ENCODE measurements at places on chromosomes 7 and 10.

DNA sequence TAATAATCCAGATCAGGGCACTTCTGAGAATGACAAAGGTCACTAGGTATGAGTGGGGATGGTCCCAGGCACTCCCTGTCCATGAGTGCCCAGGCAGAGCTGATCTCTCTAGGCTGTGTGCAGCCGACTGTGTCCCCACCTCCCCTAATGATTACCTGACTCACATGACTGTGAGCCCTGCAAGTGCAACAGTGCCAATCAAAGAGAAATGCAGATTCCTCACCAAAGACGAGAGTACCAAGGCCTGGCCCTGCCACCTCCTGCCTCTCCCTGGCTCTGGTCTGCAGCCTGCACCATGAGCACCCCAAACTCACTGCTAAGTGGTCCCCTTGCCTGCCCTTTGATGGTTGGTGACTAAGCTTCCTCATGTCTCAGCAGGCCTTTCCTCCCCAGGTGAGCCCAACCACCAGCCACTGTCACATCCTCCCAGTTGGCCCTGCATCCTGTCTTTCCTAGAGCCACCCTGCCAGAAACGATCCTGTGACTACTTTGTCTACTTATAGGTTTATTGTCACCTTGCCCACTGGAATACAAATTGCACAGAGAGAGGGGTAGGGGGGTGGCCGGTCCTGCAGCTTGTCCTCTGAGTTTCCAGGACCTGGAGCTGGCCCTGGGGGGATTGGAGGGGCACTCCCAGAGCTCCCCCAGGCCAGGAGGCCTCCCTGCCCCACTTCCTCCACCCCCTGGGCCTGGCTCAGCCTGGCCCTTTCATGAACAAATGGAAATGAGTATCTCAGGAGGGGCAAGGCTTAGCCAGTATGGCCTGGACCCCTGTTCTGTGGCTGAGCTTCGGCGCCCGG is 22.4 kb upstream of the GDF10 start:
- DNase-seq, result no peak

GRCh38 chr10:33773886-33774480 is 439.5 kb upstream of the NRP1 start:
- DNase-seq, result no peak

GRCh38 chr7:1749351-1749863 is 79.3 kb downstream of the ELFN1 start:
- DNase-seq, result no peak

GRCh38 chr7:44111761-44112160 is 7.6 kb downstream of the AEBP1 start:
- no peak for DNase-seq

DNA sequence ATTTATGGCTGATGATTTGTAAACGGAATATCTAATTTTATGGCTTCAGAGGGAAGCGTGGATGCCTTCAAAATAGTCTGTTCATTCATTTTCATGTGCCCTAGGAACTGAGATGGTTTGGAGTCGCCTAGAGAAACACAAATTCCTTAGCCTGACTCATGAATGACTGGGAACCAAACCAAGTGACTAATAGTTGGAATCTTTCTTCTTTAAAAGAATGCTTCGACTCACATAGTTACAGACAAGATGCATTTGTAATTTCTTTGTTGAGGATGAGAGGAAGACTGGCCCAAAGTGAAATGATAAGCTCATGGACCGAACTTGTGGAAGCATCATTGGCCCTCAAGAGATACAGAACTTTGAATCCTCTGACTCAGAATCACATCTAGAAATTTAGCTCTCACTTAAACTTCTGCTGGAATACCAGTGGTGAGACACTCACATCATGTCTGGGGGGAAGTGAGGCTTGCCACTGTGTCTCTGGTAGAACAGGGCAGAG is 1107.2 kb downstream of the NRG3 start:
- DNase-seq, result peak; percentile 14

GRCh38 chr7:27150568-27151340 is 1.6 kb downstream of the HOXA3 start:
- no peak for DNase-seq

GRCh38 chr7:95357623-95358022 is 33.3 kb upstream of the PON1 start:
- no peak for DNase-seq

DNA sequence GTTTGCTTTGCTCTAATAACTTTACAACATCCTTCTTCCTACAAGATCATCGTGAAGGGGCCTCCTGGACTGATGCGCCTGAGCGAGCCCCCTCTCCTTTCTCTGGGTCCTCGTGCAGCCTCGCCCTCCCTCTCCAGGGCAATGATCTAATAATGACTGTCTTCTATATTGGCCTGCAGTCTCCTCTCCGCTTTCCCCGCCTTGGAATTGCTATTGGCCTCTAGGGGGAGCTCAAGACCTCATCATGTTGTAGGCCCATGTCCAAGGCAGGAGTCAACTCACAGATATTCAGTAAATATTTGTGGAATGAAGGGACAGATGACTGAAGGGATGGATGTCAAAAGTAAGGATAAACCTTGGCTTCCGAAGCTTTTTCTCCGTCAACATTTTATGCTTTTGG is 1180.3 kb downstream of the TYW1 start:
- no peak for DNase-seq

DNA sequence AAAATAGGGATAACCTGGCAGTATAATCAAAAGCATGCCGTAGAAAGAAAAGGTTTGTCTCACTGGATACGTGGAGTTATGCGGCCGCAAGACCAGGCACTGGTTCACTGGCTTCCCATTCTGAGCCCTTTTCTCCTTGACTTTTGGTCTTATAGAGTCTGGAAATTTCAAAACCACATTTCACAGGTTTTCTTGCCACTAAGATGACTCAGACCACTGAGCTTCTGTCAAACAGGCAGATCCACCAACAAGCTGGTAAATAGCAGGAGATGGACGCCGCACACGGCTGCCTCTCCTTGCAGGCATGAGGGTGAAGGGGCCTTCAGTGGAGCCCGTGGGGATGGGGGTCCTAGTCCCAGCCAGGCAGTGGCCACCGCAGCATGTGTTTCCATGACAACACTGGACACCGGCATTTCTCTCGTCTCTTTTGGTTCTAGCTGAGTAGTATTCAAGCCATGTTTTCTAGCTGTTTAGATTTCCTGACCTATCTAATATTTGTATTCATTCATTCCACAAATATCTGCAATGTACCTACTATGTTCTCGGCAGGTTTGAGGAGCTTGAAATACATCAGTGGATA is 55.5 kb downstream of the KLF6 start:
- no peak for DNase-seq

DNA sequence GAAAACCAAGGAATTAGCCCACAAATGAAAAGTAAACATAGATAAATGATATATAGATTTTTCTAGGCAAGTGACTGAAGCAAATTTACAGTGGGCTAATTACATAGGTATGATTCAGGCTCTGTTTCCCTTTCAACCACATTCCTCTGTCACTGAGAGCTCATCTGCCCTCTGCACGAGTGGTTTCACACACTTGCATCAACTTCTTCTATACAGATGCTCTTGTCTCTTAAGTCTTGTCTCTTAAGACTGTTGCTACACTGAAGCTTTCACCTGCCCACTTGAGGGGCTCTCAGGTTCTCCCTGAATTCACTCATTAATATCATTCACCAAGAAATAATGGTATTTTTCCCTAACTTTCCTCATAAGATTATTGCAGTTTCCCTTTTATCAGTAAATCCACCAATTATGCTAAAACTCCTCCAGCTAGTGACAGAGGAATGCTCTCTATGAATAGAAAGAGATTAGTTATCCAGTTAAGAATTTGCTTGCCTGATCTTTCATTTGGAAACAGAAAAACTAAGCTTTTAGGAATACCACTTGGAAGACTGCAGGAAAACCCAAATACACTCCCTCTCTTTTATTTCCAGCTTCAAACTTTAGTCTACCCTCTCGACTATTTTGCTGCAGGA is 95.7 kb downstream of the ELAPOR2 start:
- DNase-seq, result no peak

DNA sequence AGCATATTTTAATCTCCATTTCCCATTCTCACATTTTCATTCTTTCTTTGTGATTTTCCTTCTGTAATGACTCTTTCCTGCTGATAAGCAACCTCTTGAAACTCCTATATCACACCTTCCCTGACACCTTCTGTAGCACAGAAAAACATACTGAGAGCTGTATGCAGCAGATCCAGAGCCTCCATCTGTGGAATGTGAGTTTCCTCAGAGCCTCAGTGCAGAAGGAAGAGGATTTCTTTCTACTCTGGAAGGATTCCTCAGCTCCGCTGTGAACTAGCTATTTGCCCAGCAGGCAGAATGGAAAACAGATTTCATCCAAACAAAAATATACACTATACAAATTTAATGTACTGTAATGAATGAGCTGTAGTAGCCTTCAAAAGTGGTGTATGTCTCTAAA is 841.3 kb upstream of the ZWINT start:
- no peak for DNase-seq

- no peak for DNase-seq
Observed at GRCh38 chr10:31582365-31583052, 263.5 kb downstream of the ZEB1 start.

DNA sequence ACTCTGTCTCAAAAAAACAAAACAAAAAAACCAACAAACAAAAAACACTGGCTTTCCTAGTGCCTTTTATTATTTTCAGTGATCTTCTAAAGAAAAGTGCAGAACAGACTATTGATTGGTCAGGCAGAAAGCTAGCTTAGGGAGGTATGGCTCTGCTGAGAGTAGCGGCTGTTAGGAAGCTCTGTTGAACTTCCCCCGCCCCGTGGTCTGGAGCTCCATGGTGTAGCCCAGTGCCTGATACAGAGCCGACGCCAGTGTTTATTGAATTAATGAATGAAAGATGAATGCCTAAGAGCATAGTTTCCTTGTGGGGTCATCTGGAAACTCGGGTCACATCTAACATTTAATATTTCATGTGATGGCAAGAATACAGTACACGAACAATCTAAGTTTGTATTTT is 90.5 kb upstream of the ARMC3 start:
- DNase-seq, result no peak

- no peak for DNase-seq
Observed at GRCh38 chr7:780516-780915, 51.8 kb upstream of the SUN1 start.

DNA sequence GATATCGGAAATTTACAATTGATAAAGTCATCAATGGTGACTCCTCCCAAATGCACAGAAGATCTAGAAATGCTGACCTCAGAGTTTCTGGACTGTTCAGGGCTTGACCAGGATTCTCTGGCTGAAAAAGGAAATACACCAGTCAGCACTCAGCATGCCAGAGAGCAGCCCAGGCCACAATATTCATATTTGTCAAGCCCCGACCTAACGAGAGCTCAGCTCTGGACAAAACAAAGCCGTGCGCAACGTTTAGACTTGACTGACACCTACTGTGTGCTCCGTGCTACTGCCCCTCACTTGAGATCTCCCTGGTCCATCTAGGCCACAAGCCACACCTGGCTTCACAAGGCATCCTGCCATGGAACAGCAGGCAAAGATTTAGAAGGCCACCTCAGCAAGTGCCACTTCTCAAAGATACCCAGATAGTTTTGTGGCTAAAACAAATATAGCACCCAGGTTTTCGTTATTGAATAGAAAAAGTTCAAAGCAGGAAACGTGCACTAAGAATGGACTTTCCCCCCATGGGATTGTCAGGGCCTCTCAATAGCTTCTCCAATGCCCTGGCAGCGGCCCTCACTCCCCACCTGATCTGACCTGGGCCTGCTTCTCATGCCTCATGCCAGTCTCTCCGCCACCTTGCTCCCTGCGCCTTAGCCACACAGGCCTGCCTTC is 218.3 kb downstream of the FAM107B start:
- no peak for DNase-seq

DNA sequence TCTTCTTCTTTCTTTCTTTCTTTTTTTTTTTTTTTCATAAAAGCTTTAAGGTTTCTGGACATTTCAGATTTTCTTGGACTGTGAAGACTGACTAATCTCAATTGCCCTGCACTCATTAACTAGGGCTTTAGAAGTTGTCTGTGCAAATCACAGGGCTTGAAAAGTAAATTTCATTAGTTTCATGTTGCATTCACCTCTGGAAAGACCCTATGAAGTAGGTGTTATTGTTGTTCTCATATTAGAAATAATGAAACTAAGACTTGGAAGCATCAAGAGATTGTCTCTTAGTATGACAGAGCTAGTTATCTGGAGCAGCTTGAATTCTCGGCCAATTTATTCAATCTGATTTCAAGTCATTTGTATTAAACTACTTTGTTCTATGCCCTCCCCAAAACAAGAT is 28.2 kb upstream of the SEMA3D start:
- DNase-seq, result no peak

GRCh38 chr7:53110425-53110824 is 75.0 kb downstream of the POM121L12 start:
- DNase-seq, result no peak

GRCh38 chr10:3766046-3766756 is 18.8 kb downstream of the KLF6 start:
- no peak for DNase-seq

- no peak for DNase-seq
Observed at GRCh38 chr10:130400890-130401289, 264.7 kb downstream of the GLRX3 start.

DNA sequence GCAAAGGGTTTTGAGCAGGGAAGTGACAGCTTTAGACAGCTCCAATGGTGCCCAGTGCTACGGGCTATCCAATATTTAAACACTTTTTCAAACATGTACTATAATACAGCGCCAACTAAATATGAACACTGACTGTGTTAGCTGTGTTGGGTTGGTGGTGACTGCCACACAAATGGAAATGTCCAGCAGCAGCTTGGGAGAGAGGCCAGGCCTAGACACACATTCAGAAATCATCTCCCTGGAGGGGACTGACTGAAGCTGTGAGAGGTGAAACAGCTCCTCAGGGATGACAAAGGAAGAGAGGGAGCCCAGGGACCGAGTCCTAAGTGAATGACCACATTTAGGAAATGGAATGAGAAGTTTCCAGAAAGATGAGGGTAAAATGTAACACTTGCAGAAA is 115.8 kb downstream of the UBE2H start:
- no peak for DNase-seq

DNA sequence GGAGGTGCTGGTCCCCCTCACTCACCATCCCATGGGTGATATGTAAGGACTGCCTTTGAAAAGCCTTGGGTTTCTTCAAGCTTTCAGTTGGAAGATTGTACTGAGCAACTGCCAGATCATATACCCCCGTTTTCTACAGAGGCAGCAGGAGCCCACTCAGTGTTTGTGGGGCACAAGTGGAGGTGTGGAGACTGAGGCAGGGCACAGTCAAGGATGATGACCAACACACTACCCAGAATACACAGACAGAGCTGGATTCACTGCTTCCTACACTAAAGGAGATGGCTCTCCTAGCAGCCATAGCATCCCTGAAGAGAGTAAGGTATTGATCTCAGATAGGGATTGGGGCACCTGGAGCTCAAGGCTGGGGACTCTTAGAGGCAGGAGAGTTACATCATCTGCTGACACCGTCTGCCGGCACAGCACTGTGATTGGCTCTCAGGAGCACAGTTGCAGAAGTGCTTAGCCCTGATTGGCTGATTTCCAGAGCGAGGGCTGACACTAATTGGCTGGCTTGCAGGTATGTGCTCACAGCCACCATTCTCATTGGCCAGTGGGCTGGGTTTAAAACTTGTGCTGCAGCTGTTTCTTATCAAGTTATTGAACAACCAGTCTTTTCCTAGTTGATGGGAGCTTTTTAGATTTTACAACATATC is 77.9 kb upstream of the PFKP start:
- no peak for DNase-seq

- DNase-seq, result no peak
Observed at GRCh38 chr10:85447690-85448089, 918.9 kb downstream of the GRID1 start.

All from AG09319 (cell line).